ENCODE measurements at places on chromosomes 13 and 19.

DNA sequence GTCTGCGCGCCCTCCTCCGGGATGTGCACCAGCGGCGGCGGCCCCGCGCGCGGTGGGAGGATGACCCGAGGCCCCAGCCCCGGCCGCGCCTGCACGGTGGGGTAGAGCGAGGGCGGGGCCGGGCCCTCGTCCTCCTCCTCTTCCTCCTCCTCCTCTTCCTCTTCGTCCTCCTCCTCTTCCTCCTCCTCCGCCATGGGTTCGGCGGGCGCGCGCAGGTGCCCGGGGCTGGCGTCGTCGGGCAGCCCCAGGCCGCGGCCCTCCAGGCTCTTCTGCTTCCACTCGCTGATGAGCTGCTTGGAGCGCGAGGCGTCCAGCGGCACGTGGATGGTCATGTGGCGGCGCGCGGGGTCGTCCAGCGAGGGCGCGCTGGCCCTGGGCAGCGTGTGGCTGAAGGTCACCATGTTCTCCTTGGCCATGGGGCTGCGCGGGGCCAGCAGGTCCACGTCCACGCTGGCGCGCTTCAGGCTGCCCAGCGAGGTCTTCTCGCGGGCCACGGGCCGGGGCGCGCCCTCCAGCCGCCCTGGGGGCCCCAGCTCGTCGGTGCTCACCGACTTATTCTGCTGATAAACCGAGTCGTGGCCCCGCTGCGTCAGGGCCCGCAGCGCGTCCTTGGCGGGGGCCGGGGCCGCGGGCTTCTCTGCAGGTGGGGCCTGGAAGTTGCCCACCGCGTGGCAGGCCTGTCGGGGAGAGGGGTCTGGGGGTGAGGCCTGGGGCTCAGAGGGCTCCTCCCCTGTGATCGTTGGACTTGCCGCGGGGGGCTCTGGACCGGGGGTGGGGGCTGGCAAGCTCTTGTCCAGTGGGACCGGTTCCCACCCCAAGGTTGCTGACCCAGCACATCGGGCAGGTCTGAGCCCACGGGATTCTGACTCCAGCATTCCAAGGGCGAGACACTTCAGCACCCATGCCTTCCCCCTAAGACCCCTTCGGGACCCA lies 8.3 kb downstream of the PLPPR3 start:
- DNase-seq = no peak

DNA sequence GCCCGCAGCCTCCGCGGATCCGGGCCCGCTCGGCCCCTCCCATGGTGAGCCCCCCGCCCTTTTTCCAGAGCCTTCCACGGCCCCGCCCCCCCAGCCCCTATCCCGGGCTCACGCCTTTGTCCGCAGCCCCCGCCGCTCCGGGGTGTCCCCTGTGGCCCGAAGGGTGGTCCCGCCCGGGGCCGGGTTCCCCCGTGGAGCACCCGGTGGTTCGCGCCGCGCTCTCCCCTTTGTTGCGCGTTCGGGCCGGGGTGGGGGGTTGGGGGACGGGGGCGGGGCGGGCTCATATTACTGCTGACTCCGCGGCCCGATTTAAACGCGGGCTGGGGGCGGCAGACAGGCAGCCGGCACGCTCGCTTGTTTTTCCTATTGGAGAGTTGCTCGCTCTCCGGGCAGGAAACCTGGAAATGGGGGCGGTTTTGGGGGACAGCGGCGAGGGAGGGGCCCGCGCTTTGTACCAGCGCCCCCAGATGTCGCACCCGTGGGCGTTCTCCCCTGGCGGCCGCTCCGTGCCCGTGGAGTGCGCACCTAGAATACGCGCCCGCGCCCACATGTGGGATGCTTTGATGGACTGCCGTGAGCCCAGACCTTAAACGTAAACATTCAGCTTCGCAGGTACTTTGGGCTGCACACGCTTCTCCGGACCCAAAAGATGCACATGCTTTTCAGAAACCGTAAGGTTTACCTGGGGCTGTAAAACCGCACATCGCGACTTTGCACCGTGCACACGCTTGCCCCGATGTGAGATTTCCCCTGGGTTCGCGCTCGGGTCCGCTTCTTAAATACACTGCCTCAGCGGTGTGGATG lies 699 bp downstream of the PTOV1 start:
- no peak for DNase-seq

- no peak for DNase-seq
Measured at GRCh38 chr13:109918179-109918711, 131.9 kb upstream of the IRS2 start.

GRCh38 chr13:78686461-78686860 lies 27.5 kb upstream of the OBI1 start:
- DNase-seq = no peak
